ENCODE measurements at places on chromosomes 4 and X.

GRCh38 chr4:72715299-72715698 is 146.3 kb upstream of the ADAMTS3 start:
- no peak for DNase-seq

DNA sequence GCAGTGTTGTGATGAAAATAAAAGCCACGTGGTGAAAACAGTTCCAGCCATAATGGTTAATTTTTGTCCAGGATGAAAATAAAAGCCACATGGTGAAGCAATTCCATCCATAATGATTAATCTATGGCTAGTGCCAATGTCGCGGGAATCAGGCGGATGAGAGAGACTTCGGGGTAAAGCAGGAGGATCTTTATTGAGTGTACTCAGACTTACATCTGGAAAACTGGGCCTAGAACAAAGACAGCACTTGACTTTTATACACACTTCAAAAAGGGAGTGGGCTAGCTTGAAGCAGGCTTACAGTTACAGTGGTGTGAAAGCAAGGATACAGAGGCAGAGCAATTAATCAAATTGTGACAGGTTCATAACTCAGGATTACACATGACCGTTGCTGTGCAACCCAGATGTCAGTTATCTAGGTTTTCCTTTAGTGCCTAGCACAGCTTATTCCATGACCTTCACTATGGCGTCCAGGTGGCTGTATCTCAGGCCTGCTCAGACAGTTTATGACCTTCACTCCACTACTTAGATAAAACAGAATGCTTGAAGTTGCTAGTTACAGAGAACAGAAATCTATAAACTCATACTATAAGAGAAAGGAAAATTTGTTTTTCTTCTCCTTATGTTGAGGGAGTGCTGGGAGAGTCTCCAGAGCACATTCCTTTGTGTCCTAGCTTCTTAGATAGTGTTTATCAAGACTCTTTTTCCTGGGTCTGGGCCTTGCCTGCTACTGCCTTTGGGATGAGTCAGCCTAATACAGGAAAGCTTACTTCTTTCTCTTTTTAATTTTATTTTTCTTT is 5.9 kb upstream of the PLA2G12A start:
- no peak for DNase-seq

GRCh38 chr4:115334736-115335411 is 221.5 kb upstream of the NDST4 start:
- DNase-seq: no peak

GRCh38 chr4:148954011-148954749 is 512.0 kb upstream of the NR3C2 start:
- no peak for DNase-seq

DNA sequence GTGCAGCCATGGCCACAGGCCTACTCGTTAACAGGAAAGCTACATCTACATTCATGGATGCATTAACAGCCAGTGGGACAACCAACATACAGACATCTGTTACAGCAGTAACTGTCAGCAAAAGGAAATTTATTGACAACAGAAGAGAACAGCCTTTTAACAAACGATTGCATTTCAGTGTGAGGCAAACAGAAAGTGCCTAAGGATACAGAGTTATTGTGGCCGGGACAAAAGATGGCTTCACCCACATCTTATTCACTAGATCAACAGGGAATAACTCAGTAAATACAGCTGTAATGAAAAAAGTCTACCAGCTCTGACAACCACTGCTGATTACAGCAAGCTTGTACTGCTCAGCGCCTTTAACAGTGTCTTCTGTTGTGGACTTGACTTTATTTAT is 61.5 kb upstream of the TBL1X start:
- no peak for DNase-seq

DNA sequence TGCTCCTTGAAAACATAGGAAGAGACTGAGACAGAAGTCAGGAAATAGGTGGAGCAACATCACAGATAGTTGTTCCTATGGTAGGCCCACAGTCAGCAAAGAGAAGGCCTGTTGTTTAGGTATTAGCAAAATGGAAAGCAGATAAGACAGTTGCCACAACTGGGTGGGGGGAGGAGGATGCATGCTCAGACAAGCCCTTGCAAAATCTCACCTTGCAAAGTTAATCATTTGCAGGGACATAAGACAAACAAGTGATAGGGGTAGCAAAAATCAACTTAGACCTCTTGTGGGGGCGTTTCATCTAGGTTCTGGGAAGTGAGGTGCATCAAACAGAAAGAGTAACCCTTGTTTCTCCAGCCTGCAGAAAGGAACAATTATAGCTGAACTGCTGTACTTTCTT is 30.7 kb downstream of the SERPINA7 start:
- DNase-seq: no peak

GRCh38 chrX:41389311-41389888 is 55.4 kb downstream of the DDX3X start:
- DNase-seq: no peak

DNA sequence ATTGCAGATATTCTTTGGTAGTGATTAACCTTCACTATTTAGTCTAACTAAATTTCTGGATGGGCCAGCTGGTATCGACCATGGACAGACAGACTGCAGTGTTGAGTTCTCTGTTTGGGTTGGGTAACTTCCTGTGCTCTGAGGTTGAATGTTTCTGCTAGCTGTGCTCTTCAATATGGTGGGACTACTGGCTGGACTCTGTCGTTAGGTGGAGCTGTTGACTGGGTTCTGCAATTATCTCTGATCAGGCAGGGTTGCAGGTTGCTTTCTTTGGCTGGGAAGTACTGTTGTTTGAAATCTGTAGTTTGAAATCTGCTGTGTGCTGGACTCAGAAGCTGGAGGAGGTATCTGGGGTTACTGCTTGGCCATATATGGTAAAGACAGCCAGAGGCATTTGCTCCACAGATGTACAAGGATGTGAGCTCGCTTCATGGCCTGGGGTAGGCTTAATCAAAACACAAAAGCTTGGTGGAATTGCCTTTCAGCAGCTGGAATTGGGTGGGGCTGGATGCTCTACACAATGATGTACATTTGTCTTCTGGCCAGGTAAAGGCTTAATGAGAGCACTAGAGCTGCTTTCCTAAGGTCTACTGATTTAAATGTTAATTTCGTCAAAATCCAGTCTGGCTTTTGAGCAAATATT is 1472.0 kb downstream of the FAM133A start:
- no peak for DNase-seq

GRCh38 chrX:42900947-42901346 is 123.0 kb upstream of the PPP1R2C start:
- no peak for DNase-seq

GRCh38 chrX:27241981-27242380 is 221.2 kb downstream of the PPP4R3C start:
- DNase-seq: no peak

DNA sequence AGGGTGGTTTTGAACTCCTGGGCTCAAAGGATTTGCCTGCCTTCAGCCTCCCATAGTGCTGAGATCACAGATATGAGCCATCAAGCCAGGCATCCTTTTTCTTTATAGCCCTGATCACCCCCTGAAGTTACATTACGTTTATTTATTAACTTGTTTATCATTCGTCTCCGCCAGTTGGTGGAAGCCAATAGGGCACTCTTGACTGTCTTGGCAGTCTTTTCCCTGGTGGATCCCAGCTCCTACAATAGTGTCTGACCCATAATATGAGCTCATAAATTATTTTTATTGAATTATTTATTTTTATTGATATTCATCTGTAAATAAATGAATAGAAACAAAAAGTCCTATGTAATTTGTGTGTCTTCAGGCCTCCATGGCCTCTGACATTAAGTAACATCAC is 484.3 kb upstream of the FAT1 start:
- no peak for DNase-seq

- DNase-seq: no peak
Observed at GRCh38 chrX:72020788-72021187, 110.1 kb downstream of the NHSL2 start.

- no peak for DNase-seq
Observed at GRCh38 chrX:4762196-4762595, 1048.7 kb upstream of the PRKX start.

GRCh38 chrX:139192386-139192961 is 338.1 kb upstream of the F9 start:
- DNase-seq: no peak

DNA sequence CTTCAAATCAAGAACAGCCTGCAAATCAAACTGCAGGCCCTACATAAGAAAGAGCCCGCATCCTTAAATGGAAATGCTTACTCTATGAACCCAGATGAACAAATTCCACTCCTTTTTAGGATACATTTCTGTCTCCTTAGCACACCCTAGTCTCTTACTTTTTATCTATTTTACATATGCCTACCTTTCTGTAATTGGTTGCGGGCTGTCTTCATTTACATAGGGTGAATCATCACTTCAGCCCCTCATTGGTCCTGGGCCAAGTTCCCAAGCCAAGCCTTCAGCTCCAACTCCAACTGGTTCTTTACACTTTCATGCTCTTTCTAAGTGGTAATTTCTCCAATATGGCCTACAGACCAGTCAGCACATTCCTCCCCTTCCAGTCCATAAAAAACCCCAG is 219.3 kb downstream of the TRAM1L1 start:
- no peak for DNase-seq

DNA sequence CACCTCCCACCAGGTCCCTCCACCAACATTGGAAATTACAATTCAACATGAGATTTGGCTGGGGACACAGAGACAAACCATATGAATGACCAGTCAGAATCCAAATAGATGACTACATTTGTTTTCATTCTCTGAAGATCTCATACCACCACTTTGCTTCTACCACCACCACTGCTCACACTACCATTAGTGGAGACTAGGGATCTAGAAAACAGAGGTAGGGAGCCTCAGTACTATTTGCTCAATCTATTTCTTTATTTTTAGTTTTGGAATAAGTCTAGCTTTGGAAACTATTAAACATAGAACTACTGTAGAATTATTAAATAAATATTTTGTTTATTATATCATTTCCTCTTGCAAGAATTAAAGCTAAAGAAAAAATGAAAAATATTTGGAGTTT is 727.9 kb downstream of the CCSER1 start:
- DNase-seq: no peak

- no peak for DNase-seq
Observed at GRCh38 chrX:135345107-135345589, 35.9 kb downstream of the ETDC start.

DNA sequence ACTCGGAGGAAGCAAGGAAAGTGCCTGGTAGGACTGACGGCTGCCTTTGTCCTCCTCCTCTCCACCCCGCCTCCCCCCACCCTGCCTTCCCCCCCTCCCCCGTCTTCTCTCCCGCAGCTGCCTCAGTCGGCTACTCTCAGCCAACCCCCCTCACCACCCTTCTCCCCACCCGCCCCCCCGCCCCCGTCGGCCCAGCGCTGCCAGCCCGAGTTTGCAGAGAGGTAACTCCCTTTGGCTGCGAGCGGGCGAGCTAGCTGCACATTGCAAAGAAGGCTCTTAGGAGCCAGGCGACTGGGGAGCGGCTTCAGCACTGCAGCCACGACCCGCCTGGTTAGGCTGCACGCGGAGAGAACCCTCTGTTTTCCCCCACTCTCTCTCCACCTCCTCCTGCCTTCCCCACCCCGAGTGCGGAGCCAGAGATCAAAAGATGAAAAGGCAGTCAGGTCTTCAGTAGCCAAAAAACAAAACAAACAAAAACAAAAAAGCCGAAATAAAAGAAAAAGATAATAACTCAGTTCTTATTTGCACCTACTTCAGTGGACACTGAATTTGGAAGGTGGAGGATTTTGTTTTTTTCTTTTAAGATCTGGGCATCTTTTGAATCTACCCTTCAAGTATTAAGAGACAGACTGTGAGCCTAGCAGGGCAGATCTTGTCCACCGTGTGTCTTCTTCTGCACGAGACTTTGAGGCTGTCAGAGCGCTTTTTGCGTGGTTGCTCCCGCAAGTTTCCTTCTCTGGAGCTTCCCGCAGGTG is 637 bp downstream of the AR start:
- DNase-seq: no peak

DNA sequence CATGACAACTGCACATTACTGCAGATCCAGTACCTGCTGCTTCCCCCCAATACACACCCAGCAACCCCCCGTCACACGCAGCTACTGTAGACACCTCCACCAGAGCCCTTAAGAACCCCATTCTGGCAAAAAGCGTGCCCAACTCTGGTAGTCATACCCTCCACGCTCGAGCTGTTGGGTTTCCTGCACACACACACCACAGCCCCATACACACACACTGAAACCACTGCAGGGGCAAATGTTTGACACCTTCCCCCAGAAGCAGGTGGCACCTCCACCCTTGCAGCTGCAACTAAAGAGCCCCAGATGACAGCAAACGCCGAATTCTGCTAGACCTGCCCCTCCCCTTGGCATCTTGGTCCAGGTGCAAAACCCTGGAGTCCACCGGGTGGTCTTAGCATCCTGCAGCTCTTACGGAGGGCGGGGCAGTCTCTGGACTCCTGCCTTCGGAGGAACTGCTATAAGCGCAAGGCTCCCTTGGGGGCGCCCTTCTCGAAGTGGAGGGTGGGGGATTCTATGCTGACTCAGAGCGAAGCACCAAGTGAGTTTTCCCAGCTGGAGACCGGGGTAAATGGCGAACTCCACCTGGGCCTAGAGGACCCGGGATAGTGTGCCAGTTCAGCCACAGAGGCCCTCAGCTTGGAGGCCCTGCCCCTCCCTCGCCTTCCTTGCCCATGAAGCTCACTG is 1.5 kb downstream of the FRMPD3 start:
- peak; percentile 35 for DNase-seq

DNA sequence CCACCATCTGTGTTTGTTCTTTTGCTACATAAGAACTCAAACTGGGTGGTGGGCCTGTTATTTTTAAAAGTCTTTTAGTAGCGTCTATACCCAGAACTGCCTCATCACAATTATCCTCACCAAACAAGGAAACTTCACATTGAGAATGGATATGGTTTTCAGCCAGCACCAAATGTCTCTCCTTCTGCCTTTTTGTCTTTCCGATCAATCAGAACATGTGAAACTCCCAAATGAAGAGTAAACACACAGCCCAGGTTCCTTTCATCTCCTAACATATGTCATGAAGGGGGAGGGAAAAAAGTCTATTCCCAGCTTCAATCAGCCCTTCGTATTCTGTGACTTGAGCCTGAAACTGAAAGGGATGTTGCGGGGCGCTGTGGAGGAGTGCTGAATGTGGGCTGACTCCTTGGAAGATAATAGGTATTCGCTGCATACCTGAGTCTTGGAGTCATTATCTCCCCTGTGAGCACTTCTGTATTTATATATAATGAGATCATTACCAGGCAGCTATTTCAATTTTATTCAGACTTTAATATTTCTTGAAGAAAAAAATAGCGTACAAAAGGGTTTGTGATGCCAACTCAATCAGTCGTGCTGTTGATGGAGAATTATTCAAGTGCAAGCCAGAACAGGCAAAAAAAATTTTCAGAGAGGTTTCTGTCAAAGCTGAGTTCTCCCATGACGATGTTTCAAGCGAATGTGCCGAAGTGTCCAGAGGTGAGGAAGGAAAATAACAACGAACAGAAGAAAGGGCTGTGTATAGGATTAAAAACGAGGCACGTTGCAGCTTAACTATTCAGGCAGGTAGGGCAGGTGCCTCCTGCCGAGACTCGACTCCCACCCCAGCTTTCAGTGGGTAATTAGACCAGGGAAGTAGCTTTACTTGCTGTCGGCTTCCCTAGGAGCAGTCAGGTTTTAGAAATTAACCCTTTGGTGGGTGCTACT is 163.9 kb upstream of the NOCT start:
- DNase-seq: no peak

DNA sequence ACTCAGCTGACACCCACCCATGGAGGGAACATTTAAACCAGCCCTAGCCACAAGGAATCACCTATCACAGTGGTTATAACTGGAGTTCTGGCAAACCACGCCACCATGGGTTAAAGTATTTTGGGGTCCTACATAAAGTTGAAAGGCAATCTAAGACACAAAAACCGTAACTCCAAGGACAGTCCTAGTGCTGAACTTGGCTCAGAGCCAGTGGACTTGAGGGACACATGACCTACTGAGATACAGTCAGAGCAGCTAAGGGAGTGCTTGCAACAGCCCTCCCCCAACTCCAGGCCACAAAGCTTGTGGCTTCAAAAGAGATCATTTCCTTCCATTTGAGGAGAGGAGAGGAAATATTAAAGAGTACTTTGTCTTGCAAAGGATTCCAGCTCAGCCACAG is 300.5 kb downstream of the FGF13 start:
- DNase-seq: no peak

Data from CD4-positive, alpha-beta T cell treated with Interferon gamma for 1 hour (primary cell).